C1 segment of cervical spinal cord (tissue), 14 donors: ENCODE measurements at places on chromosomes 11 and 22.
A peak's percentile ranks its signal among the peaks of the same experiment; 100 is the strongest.

DNA sequence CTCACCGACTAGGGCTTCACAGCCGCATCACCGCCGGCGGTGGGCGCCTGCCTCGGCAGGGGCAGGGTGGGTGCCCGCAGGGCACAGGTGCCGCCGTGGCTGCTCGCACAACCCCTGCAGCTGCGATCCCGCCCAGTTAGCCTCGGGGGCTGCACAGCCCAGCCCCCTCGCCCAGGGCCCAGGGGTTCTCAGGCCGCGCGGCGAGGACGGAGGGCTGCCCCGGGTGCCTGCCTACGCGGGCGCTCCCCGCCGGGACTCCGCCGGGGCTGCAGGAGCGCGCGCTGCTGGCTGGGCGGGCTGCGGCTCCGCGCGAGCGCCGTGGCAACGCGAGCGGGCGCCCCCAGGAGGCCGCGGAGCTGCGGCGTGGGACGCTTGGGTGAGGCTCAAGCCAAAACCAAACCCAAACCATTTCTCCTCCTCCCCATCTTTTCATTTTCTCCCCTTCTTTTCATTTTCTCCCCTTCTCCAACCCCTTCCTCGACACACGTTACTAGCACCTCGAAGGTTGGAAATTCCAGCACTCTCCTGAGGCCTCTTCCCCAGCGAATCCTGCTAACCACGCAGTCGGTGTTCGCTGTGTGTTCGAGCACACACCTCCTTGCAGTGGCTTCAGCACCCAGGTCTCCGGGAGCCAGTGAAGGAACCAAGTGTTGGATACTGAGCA lies at the start of gene MICAL3:
MICAL3 (minus strand) TSS at position 286 of the 664 bp plus-strand sequence. CDS start 117,749 bp downstream, outside the sequence.
- DNase-seq, result peak; percentile 83

DNA sequence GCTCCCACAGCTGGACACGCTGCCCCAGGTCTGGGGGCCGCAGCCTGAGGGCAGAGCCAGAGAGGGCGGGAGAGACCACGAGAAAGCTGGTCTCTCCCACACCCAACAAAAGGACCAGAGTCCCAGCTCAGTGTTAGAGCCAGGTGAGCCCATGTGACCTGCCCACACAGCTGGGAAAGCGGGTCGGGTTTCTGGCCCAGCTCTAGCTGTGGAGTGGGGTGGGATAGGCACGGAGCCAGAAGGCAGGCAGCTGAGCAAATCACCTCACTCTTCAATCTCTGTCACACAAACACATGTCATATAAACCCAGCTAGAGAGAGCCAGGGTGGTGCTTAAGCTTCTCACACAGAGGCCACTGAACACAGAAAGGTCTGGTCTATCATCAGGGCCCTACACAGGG lies 7.8 kb upstream of the EIF3D start:
- DNase-seq, result no peak

DNA sequence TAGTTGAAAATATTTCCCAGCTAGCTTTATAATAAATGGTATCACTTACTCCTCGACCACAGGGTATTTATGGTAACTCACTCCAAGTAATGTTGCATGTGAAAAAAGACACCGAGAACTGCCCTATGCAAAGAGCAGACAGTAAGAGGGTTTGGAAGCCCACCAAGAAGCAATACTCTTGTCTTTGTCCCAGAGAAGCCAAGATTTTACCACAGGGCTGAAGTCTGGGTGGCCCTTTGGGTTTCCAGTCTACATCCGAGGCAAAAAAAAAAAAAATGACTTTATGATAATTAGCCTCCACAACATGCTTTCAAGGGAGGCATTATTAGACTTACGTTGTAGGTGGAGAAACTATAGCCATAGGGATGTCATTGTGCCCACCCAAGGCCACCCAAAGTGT lies 83.6 kb downstream of the CCDC34 start:
- no peak for DNase-seq

DNA sequence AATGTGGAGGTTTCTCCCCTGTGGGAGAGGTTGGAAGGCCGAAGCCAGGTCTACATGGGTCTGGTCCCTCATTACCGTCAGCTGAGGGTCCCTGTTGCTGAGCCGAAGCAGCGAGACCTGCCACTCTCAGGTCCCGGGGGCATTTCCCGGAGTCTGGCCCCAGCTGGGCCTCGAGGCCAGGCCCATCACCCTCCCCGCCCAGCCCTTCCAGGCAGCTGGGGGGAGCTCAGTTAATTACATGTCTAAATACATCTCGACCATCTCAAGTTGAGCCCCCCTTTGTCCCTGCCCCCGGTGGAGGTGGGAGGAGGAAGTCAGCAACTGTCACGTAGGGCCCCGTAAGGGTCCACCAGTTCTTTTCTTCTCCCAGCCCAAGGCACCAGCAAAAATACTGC lies 3.6 kb downstream of the CDKN1C start:
- DNase-seq, result no peak

GRCh38 chr11:2209900-2210321 lies 38.3 kb upstream of the TH start:
- DNase-seq, result no peak

DNA sequence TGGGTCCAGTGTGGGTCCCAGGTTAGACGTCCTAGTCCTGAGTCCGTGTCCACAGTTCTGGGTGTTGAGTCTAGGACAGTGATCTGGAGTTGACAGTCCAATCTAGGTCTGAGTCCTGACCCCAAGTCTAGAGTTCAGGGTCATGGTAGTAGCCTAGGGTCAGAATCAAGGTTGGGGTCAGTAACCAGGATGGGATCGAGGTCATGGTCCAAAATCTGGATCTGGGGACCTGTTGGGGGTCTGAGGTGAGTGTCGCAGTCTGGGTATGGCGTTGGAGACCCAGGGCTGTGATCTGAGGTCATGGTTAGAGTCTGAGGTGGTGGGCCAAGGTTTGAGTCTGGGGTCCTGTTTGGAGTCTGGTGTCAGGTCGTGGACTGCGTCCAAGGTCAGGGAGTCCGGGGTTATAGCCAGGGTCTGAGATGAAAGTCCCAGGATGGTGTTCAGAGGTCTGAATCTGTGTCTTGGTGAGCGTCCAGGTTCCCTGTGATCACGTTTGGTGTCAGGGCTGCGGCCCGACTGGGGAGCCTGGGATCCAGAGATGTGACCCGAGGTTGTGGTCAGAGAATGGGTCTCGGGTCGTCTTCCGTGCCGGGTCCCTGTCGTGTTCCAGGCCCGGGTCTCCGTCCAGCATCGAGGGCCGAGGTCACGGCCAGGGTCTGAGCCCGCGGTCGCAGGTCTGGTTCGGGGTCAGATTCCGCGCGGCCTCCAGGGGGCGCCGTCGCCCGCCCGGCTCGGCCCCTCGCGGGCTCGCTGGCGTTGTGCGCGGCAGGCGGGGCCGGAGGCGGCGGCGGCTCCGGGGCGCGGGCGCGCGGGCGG lies 432 bp upstream of the GRK2 start:
- peak; percentile 18 for DNase-seq

GRCh38 chr22:22037229-22037628 lies 54.6 kb upstream of the TOP3B start:
- DNase-seq, result no peak

DNA sequence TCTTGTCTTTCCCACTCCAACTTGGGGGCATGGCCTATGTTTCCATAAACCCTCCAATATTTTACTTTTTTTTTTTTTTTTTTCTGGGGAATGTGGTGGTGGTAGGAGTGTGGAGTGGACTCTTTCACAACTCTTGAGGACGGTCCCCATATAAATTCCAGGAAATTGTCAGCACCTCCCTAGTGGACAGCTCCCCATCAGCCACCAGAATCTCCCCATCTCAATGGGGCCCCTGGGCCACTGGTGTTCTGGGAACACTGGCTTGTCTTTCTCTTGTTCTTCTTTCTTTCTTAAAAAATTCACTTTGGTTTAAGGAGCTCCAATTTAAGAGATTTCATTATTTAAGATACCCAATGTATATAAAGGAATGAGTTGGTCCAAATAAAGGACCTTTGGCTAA lies 74.1 kb downstream of the ADM start:
- DNase-seq, result no peak

- no peak for DNase-seq
Observed at GRCh38 chr11:66345316-66345649, 379 bp upstream of the BRMS1 start.

DNA sequence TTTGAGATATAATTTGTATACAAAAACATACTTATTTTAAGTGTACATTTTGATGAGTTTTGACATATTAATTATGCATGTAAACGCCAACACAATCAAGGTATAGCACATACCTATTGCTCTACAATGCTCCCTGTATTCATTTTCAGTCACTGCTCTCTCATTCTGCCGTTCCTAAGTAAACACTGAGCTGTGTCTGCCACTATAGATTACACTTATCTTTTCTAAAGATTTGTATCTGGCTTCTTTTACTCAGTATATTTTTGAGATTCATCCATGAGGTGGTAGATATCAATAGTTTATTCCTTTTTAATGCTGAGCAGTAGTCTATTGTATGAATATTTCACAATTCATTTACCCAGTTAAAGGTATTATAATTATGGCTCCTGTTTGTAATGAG lies 25.4 kb upstream of the BACE1-AS start:
- no peak for DNase-seq

DNA sequence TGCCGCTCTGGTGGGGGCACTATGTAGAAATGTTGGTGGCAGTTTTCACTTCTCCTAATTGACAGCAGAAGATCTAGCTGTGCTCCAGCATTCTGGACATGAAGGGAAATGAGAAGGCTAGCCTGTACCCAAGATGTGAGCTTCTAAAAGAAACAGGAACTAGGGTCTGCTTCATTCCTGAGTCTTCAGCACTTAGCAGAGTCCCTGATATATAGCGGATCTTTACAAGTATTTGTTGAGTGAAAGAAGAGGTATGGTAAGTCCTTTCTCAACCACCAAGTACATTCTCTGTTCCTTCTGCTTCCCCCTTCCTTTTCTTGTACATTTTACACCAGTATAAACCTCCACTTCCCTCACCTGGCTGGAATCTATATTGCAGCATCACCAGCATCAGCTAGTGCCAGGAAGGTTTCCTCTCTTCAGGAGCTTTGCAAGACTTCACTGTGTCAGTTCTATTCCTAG lies 408.3 kb upstream of the CADM1 start:
- DNase-seq, result peak; percentile 7

DNA sequence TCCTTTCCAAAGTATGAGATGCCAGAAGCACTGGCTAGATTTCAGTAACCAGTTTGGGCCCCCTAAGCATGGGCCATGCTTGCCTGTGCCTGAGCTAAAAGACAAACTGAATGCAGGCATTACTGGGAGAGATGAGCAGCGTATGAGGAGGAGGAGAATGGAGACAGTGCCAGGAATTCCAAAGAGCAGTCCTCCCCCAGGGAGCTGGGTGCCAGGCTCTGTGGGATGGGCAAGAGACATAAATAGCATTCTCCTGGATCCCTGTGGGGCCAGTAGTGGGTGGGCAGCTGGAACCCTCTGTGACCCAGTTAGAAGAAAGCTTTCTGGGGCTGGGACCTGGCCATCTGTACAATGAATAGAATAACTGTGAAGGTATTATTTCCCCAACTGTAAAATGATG lies 235.6 kb downstream of the KCNA4 start:
- no peak for DNase-seq
